ENCODE measurements at places on chromosomes 13 and 19.

GRCh38 chr19:41265395-41266153, 1.4 kb downstream of the HNRNPUL1 start:
- no peak for DNase-seq

DNA sequence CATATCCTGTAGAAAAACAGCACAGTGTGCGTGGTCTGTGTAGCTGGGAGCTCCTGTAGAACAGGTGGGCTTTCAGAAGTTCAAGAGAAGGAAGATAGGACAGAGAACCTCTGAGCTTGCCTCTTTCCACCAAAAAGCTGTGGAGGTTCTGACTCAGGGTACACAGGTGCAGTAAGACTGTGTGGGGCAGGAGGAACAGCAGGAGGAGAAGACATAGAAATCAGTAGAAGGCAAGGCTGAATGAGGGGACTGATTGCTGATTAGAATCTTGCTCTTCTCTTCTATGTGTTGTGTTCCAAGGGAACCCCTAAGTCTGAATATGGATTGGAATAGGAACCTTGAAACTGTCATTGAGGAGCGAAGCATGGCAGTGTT, 122.7 kb downstream of the AKAP11 start:
- DNase-seq = no peak

DNA sequence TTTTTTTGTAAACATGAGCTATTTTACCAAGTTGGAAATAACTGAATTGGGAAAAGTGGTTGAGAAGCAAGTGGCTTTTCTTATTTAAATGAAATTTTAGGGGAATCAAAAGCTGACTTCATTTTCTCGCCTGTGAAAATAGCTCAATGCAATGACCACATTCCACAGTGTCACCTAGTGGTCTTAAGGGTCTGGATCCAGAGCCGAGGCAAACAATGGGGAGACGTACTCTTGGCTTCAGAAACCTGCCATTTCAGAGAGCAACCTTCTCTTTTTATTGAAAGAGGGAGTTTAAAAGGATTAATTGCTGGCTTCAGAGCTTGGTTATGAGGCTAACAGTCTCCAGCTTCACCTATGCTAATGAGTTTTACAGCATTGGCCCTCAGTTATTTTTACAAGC, 39.7 kb upstream of the RXFP2 start:
- no peak for DNase-seq

GRCh38 chr19:30943101-30943843, 406.0 kb downstream of the TSHZ3 start:
- DNase-seq = no peak

GRCh38 chr19:39385629-39386411, 5.1 kb downstream of the PAF1 start:
- no peak for DNase-seq

- DNase-seq = no peak
Measured at GRCh38 chr19:9903336-9903735, 33.0 kb downstream of the OLFM2 start.

DNA sequence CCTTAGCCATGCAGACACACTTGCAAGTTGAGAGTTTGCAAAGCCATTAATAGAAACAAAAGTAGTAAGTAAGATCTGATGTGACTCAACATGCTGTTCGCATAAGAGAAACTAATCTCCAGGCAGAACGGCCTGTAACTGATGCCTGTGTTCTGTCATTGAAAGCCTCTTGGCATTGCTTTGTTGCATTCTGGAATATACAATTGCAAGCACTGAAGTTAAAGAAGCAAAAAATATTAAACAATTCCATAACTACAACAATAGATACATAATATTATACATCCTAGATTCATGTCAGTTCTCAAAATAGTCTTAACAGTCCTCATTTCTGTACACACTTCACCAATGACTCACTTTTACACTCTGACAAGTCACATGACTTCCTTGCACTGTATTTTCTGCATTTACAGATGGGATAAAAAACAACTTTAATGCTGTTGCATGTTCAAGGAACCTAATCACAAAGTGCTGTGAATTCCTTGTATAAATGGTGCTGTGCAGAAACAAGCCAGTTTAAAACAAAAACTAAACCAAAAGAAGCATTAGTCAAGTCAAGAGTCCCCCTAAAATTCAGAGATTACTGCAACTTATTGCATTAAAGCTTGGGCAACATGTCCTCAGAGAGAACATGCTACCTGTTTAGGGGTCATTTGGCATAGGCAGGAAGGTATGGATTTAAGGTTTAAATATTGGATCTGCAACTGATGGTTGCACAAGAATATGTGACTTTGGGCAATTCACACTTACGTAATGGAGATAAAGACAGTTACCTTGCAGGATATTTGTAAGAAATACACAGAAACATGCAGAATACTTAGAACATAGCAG, 79.5 kb upstream of the SERP2 start:
- DNase-seq = no peak

DNA sequence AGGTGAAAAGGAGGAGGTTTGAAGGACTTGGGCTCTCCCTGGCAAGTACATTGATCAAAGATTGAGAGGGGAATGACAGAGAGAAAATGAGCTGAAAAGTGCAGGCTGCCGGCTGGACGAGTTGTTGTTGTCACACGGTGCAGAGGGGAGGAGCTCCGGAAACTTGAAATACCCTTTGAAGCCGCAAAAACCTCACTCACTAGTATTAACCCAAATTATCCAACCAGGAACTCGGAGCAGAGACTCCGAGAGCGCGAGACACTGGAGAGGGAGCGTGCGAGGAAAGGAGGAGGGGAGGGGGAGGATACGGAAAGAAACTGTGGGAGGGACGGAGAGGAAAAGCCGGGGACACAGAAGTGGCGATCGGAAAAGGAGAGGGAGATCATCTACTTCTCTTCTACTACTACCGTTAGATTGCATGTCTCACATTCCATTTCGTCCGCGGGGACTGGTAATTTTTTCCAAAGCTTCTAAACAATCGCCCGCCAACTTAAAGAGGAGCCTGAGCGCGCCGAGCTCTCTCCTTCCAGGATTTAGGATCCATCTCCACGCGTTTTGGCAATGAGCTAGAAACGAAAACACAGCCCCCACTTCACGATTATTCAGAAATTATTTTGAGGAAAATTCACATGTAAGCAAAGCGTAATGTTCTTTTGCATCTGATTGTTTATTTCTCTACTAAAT, at the start of gene DACH1:
TSS of gene DACH1 (minus strand) at position 74 of the 684 bp plus-strand sequence.
- no peak for DNase-seq

DNA sequence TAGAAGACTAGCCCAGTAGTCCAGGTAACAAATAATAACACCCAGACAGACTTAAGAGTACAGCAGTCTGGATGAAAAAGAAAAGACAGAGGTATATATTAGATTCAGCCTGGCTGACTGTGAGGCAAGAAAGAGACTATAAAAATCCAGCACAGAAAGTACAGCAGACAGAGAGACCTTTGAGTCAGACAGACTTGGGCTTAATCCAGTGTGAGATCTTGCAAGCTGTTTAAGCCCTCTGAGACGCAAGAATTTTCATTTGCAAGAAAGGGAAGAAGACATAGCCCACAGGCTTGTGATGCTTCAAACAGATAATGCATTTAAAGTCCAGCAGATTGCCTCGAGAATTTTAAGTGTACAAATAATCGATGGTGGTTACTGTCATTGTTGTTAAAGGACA, 471.4 kb downstream of the LIG4 start:
- no peak for DNase-seq

- no peak for DNase-seq
Measured at GRCh38 chr13:28100150-28101121, at the start of gene FLT3. TSS of gene FLT3 (minus strand) at chr13:28100576. CDS start at chr13:28100510, 66 bp downstream.

DNA sequence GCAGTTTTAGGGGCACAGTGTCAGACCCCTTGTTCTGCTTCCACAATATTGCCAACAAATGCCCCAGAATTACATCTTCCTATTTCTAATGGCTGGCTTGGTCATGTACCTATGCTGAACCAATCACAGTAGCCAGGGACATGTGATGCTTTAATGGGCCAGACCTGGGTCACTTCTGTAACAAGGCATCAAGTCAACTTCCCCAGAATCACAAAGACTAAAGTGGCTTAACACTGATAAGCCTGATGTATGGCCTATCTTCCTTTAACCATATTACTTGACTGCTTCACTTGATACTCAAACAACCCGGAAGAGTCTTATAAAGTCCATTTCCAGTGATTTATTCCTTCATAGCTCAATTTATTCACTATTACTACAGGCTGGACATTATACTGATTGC, 19.6 kb downstream of the LNX2 start:
- DNase-seq = no peak

DNA sequence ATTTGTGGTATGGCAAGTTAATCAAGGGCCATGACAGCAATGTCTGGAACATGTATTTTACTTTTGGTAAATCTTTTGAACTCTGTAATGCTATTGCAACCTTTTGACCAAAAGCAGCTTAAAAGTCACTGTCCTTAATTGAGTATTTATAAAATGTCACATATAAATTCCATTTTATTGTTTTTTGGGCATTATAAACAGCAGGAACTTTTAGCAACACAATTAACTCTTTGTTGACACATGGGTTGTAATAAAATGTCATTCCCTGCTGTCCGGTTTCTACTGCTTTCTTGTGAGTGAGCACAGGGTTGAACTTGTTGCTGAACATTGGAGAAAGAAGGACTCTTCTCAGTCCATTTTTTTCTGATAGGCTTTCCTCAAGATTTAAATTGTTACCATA, 1923.1 kb downstream of the PCDH9 start:
- no peak for DNase-seq

GRCh38 chr13:44755872-44756271, 179.7 kb upstream of the TSC22D1 start:
- DNase-seq = no peak

DNA sequence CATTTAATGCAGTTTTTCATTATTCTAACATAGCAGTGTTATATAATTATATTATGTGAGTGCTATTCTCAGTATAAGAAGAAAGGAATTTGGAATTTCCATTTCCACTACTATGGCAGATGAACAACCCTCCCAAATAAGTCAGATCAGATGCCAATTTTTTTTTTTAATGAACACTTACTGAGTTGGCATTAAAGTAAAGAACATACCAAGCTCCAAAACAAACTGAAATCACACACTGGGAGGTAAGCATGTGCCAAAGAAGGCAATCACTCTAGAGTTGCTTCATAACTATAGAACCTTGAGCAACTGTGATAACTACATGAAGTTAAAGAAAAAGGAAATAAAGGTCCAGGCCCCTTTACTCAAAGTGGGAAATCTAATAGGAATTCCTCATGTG, 90.3 kb downstream of the RNF17 start:
- no peak for DNase-seq

- no peak for DNase-seq
Measured at GRCh38 chr13:34591129-34591528, 350.9 kb upstream of the NBEA start.

DNA sequence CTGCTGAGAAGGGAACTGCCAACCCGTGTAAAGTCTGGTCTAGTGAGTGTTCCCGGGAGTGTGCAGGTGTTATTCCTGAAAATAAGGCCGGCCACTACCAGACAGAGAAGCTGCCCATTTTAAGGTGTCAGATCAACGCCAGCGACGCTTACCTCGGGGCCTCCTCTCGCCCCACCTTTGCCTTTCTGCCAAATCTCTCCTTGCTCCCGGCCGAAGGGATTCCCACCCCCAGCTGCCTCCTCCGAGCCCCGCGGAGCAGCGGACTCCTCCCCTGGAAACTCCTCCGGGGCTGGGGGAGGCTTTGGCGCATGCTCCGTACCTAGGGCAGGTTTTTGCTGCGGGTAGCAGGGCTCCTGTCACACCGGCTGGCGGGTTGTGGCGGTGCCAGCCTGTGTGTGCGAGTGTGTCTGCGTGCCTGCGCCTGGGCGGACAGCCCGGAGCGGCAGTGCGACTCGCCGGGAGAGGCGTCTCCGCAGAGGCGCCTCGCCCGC, at the start of gene HS6ST3:
TSS of gene HS6ST3 (plus strand) at position 359 of the 491 bp plus-strand sequence.
- no peak for DNase-seq

GRCh38 chr13:21879263-21879914, 208.5 kb downstream of the FGF9 start:
- no peak for DNase-seq

GRCh38 chr19:1685046-1685445, 32.6 kb upstream of the TCF3 start:
- no peak for DNase-seq

- DNase-seq = no peak
Measured at GRCh38 chr13:35594096-35594495, 117.6 kb upstream of the MAB21L1 start.

DNA sequence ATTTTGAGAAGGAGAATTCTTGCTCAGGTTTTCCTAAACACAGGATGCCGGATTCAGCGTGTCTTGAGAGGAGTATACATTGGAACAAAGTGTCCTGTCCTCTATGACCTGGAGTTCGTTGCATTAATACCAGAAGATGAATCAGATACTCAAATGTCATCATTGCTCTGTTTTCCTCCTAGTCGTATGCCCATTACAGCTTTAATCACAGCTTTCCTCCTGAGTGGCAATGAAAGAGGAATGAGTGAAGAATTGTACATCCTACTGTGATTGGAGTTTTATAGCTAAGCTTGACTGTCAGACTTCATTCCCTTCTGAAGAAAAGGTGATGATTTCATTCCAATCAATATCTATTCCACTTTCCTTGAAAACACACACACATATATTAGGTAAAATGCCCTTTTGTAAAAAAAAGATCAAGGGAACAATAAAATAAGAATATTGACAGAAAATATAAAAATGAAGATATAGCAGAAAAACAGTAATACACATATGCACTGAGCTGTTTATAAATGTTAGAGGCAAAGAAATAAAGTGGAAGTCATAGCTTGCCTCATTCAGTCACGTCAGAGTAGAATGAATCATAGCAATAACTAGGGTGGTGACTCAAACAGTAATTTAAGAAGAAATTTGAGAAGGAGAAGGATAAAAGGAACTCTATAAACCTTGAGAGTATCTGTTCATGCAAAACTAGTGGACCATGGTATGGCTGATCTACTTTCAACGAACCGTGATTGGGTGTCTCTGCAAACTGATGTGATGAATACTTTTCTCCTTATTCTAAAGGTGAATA, 501.5 kb downstream of the SUCLA2 start:
- no peak for DNase-seq

GRCh38 chr13:30149248-30149647, 158.1 kb downstream of the KATNAL1 start:
- DNase-seq = no peak

DNA sequence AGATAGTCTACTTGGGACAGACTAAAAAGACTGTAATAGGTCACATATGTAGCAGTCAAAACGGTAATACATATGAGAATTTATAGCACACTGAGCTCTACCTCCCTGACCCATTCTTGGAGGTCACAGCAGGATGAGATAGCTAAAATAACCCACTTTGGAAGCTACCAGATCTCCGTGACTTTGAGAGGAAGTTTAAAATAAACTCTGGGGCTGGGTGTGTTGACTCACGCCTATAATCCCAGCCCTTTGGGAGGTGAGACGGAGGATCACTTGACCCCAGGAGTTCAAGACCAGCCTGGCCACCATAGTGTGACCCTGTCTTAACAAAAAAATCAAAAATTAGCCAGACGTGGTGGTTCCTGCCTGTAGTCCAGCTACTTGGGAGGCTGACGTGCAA, 45.3 kb downstream of the DHRS12 start:
- DNase-seq = no peak

- DNase-seq = no peak
Measured at GRCh38 chr19:58468216-58468839, 1.4 kb downstream of the ZNF324 start.

GRCh38 chr19:30228113-30228834, 143.9 kb upstream of the ZNF536 start:
- no peak for DNase-seq

Measured in stimulated activated CD4-positive, alpha-beta T cell treated with anti-CD3 and anti-CD28 coated beads, Interleukin-1b, Interleukin-23, amount 100 ng/mL, for 24 hours (primary cell).